ENCODE measurements at places on chromosomes 7 and 10. TPM values are rescaled to one million over a fixed set of nuclear protein-coding genes. Genes with fewer than 3 reads are reported as not detected.

GRCh38 chr7:22989643-22990587, 24.0 kb downstream of the HYCC1 start:
- DNase-seq: peak; percentile 72

GRCh38 chr10:114087255-114087654, 43.6 kb downstream of the ADRB1 start:
- DNase-seq: no peak

- peak; percentile 100 for DNase-seq
These were observed 820.6 kb downstream of the LRMDA start for GRCh38 chr10:76251841-76252671.

GRCh38 chr7:134992626-134993179, 6.4 kb downstream of the AGBL3 start:
- no peak for DNase-seq

- DNase-seq: peak; percentile 4
These were observed 83.7 kb downstream of the KIAA1217 start for GRCh38 chr10:24292304-24293293.

GRCh38 chr7:15104411-15105092, 202.0 kb upstream of the DGKB start:
- DNase-seq: peak; percentile 2

DNA sequence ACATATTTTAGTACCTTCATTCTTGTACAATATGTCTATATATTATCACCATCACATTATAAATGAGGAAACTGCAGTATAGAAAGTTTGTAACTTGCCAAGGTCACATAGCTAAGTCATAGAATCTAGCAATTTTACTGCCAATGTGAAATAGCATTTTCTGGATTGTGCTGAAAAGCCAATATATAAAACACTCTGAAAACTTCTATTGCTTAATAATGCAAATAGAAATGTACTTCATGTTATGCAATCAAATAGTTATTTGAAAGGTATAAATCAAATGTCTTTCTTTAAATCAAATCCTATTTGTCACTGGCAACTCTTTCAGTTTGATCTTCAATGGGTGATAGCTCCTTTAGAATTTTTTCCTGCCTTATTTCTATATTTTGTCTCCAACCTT, 129.5 kb downstream of the TMEM26 start:
- no peak for DNase-seq

DNA sequence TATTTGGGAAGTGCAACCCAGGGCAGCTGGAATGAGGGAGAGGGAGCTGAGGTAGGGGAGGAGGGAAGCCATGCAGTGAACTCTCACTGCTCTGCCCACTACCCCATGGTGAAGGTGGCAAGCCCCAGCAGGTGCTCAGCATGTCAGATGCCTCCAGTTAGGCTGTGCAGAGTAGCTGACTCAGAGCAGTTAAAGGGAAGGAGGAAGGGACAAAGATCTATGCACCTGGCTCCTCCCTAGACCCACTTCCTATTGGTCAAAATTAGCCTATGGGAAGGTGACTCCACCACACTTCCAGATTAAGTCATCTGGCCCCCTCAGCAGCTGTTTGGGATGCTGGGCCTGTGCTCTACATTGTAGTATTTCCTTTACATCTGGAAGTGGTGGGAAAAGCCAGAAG, 125.7 kb upstream of the MTPN start:
- DNase-seq: no peak

GRCh38 chr10:102713539-102713813, 721 bp downstream of the ARL3 start:
- no peak for DNase-seq

DNA sequence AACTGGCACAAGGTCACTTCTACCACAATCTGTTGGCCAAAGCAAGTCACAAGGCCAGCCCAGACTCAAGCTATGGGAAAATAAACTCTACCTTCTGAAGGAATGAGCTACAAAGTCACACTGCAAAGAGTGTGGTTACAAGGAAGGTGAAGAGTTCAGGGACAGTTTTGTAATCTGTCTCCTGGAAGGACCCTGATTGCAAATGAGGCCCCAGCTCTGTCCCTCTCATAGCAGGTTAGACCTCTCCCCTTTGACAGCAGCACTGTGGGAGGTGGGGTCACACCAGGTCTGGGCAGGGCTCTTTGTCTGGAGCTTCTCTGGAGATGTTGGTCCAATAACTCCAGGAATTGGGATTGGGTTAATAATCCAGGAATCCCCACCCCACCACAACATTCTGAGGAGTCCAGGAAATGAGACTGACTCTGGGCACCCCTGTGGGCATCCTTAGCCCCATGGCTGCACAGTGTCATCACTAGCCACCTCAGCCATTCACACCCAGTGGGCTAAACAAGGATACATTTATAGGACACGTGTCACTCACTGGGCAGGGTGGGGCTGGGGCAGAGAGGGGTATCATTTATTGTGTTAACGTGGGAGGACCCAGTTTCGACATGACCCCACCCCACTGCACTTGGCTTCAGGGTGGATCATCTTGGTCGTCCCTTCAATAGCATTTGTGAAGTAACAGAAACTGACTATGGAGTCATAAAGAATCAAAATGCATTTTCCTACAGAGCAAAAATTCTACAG, 23.7 kb upstream of the C10orf105 start:
- DNase-seq: no peak

- peak; percentile 60 for DNase-seq
These were observed 53.0 kb downstream of the PDZD8 start for GRCh38 chr10:117322260-117322659.

DNA sequence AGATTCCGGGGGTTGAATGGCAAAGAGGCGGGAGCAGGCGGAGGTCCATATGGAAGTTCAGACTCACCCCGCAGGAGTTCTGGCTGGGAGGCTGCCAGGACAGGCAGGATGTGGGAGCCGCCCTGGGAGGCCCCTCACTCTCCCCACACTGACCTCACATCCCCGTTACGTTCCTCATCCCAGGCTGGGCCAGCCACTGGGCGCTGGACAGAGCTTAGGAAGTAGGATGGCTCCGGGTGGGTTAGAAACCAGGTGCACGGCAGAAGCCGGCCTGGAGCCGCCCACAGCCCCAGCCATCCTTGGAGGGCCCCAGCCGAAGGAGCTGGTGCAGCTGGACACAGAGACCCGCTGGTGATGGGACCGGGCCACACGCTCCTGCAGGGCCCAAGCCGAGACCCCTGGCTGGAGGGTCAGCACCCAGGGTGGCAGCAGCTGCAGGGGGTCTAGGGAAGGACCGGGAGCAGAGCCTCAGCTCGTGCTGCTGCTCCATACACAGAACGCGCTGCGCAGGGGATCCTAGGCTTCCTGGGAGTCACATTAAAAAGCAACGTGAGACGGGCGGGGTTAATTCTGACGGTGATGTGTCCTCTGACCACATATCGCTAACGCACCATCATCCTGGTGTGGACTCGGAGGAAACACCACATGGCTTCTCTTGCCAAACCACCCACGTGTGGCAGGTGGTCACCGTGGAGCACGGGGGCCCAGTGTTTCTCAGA, 98.6 kb upstream of the DIP2C start:
- DNase-seq: peak; percentile 63

GRCh38 chr10:25016376-25017153, at the start of gene THNSL1:
TSS of gene THNSL1 (plus strand) at chr10:25016612. CDS start at chr10:25023224, 6,612 bp downstream.
- peak; percentile 98 for DNase-seq

- no peak for DNase-seq
These were observed 60.8 kb upstream of the DOCK1 start for GRCh38 chr10:126844406-126844805.

- no peak for DNase-seq
These were observed 799.7 kb upstream of the IGFBP3 start for GRCh38 chr7:46720761-46721160.

Gene UNCX
- total RNA-seq: not detected

Gene IGF2BP3
- 9.1 TPM for total RNA-seq

Gene CYP2C19
- total RNA-seq: not detected

Gene GNAI1
- total RNA-seq: 56.0 TPM

Gene FAM131B
- 1.3 TPM for total RNA-seq
